ENCODE measurements at places on chromosomes 5 and 9.

- DNase-seq = no peak
Observed at GRCh38 chr9:8484597-8485191, 685.1 kb upstream of the DMAC1 start.

DNA sequence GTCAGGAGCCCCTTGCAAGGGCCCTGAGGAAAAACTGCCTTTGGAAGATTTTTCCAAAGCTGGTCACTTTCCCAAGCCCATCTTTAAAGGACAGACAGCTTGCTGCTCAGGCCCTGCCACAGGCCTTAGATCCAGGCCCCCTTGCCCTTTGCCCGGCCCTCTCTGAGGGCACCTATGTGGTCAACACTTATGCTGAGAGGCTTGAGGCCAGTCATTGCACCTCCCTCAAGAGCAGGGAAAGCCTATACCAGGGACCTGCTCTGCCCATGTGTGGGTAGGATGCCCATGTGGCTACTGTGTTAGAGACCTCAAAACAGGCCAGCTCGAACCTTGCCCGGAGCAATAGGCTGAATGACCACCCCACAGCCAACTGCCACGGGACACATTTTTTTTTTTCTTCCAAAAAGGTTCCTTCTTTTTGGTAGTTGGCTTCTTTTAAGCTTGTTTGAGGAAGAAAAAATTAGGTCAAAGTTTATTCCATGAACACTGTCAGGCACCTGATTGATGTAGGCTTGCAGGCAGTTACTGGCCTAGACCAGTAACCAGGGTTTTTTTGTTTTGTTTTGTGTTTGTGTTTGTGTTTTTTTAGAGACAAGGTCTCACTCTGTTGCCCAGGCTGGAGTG is 3.8 kb downstream of the TCF7 start:
- DNase-seq = no peak

DNA sequence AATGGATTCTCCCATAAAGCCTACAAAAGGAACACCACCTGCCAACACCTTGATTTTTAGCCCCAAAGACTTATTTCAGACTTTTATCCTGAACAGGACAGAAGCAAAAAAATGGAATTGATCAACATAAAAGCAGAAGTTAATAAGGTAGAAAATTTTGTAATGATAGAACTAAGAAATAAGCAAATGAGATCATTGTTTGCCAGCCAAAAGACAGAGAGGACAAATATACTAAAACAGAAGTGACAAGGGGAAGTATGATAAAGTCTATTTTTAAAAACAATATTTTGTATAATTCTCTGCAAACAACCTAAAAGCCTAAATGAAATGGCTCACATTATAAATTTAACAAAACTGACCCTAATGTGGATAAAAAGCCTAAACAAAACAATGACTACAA is 110.5 kb upstream of the PRSS3 start:
- DNase-seq = no peak

DNA sequence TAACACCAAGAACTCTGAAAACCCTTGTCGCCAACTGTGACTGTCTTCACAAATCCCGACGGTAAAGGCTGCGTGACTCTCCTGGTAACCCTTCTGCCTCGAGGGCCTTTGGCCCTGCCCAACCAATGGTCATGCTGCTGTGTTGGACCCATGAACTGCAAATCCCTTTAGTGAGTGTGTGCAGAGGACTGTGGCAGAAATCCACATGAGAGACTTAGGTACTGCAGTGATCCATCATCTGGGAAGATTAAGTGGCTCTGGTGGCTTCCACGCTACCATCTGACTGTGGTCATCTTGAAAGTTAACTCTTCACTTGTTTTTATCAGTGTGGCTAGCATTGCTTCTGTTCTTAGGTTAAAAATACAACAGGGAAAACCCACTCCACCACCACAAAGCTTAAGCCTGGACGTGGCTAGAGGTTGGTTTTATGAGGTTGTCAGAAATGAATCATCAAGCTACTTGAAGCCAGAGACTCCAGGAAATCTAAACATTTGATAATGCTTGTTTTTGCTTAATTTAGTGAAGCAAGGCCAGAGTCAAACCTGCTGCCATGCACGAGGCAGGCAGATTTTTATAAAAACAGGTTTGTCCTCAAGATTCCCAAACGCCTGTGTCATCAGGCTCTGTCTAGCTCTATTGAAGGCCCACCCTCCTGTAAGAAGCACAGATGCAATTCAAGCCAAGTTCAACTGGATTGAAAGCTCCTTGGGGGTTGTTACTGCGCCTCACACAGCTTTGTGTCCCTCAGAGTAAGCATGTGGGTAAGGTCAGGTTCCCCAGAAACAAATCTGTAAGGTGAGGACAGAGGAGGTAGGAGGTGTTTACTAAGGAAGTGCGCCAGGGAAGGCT is 52.7 kb upstream of the ERCC6L2 start:
- DNase-seq = no peak

- DNase-seq = no peak
Observed at GRCh38 chr9:18996211-18996610, 36.8 kb downstream of the SAXO1 start.

All from uterus (tissue), 4 donors.